ENCODE measurements at places on chromosomes 4 and X.

DNA sequence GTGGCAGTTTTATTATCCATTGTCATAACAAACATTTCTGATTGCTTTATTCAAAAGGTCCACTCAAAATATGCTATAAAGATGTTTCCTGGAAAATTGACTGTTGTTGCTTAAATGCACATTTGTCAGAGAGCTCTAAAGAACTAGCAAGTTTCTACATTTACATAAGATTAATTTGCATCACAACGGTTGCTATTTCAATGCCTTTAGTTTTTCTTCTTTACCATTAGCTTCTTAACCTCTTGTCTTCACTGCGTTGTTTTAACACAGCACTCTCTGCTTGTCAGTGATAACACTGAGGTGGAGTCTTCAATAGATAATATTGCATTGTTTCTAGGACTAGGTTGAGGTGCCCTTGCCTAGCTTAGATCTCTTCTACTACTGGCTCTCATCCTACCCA is 76.7 kb upstream of the GALNT7 start:
- no peaks in the 10 kb centered on the region for H3K4me1 ChIP-seq
- no peak overlapping the region for H3K4me3 ChIP-seq
- no peak overlapping the region for H3K27ac ChIP-seq
- H3K36me3 ChIP-seq, result no peaks in the 10 kb centered on the region
- DNase-seq, result no peak
- H3K27me3 ChIP-seq, result peaks cover 43% of the 10 kb centered on the region

DNA sequence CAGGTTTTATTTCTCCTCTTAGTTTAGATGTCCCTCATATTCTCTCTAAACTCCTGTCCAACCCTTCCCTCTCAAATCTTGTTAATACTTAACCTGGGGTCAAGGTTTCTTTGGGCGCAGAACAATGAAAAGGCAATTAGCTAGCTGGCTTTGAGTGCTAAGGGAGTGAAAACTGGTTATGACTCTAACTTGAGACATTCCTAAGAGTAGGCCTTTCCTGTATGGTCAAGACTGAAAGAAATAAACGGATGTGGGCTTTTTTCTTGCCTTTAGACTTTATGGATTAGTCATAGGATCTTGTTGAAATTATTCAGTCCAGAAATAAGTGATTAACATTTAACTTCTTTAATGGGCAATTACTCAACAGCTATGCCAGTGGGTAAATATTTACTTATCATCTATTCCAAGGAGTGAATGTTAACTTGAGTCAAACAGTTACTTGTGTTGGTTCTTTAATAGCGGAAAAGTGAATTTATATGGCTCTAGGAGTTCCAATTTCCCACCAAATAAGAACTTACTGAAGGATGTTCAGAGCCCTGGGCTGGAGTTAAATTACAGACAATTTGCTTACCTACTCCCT is 141.7 kb upstream of the SCML1 start:
- DNase-seq, result no peak
- H3K36me3 ChIP-seq, result peaks cover 1% of the 10 kb centered on the region
- H3K27ac ChIP-seq, result no peak overlapping the region
- H3K4me1 ChIP-seq, result no peaks in the 10 kb centered on the region

DNA sequence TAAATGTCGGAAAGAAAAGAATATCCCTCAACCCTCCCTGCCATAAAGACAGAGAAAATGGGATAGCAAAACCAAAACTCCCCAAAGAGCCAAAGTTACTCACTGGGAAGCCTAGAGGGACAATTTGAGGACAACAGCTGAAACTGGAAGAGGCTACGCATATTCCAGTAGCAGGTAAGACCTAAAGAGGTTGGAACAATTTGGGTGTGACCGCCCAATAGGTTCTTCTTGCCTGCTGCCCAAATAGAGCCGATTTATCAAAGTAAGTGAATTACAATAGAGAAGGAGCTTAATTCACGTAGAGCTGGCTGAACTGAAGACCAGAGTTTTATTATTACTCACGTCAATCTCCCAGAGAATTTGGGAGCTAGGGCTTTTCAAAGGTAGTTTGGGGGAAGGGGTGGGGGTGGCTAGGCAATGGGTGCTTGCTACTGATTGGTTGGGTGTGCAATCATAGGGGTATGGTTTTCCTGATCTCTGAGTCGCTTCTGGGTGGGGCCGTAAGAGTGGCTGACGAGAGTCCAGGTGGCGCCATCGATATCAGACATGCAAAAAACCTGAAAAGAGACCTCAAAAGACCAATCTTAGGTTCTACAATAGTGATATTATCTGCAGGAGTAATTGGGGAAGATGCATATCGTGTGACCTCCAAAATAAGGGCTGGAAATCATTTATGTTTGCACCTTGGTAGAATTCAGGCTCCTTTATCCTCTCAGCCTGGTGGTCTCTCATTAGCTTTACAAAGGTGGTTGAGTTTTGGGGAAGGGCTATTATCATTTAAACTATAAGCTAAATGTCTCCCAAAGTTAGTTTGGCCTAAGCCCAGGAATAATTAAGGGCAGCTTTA is 39.0 kb upstream of the SLC7A3 start:
- H3K36me3 ChIP-seq, result no peaks in the 10 kb centered on the region
- no peak for DNase-seq
- peaks cover 7% of the 10 kb centered on the region for H3K27me3 ChIP-seq

DNA sequence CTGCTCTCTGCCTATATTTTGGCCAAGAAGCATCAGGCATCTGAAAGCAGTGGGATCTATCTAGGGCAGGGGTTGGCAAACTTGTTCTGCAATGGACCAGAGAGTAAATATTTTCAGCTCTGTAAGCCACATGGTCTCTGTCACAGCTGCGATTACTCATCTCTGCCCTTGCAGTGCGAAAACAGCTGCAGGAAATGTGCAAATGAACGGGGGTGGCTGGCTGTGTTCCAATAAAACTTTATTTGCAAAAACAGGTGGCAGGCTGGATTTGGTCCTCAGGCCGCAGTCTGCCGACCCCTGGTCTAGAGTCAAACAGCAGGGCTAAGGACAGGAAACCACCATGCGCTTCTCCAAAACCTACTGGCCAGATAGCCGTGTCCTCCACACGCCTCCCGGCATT is 48.6 kb downstream of the ACOX3 start:
- no peaks in the 10 kb centered on the region for H3K4me1 ChIP-seq
- no peak overlapping the region for H3K27ac ChIP-seq
- DNase-seq, result no peak

GRCh38 chr4:74095482-74095881 is 3.5 kb downstream of the CXCL2 start:
- no peaks in the 10 kb centered on the region for H3K36me3 ChIP-seq
- peaks cover 12% of the 10 kb centered on the region for H3K4me1 ChIP-seq
- H3K27me3 ChIP-seq, result peaks cover 53% of the 10 kb centered on the region
- H3K4me3 ChIP-seq, result no peak overlapping the region
- no peak for DNase-seq
